Left renal cortex interstitium (tissue), 4 donors: ENCODE measurements at places on chromosomes 2 and 18. TPM values are rescaled to one million over a fixed set of nuclear protein-coding genes. Genes with fewer than 3 reads are reported as not detected.

The GAREM1 gene
- 34.2 TPM for polyA plus RNA-seq

The NFE2L2 gene
- 167 TPM for polyA plus RNA-seq

The GAL3ST2 gene
- 0.69 TPM for polyA plus RNA-seq

The FKBP7 gene
- 68.0 TPM for polyA plus RNA-seq

The LDLRAD4 gene
- polyA plus RNA-seq: 12.7 TPM
